ENCODE measurements at places on chromosomes 11 and 22. TPM values are rescaled to one million over a fixed set of nuclear protein-coding genes. Genes with fewer than 3 reads are reported as not detected.

Gene SCGB1C1
- not detected for total RNA-seq

Gene SCUBE1
- 3.5 TPM for total RNA-seq

Gene NXPE4
- 0.53 TPM for total RNA-seq

Gene CYTH4
- total RNA-seq = 13.5 TPM

Gene MRPL16
- total RNA-seq = 25.9 TPM

DNA sequence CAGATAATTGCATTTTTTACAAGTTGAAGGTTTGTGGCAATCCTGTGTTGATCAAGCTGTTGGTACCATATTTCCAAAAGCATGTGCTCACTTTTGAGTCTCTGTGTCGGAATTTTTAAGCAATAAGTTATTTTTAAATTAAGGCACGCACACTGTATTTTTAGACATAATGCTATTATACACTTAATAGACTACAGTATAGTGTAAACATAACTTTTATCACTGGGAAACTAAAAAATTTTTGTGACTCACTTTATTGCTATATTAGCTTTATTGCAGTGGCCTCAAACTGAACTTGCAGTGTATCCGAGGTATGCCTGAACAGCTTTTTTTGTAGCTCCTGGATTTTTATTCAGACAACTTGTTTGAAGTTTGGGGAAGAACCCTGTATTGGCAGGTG, 31.3 kb upstream of the RRM1 start:
- no peak for DNase-seq

- no peak for DNase-seq
These were observed 17.9 kb downstream of the TUB start for GRCh38 chr11:8098879-8099278.

DNA sequence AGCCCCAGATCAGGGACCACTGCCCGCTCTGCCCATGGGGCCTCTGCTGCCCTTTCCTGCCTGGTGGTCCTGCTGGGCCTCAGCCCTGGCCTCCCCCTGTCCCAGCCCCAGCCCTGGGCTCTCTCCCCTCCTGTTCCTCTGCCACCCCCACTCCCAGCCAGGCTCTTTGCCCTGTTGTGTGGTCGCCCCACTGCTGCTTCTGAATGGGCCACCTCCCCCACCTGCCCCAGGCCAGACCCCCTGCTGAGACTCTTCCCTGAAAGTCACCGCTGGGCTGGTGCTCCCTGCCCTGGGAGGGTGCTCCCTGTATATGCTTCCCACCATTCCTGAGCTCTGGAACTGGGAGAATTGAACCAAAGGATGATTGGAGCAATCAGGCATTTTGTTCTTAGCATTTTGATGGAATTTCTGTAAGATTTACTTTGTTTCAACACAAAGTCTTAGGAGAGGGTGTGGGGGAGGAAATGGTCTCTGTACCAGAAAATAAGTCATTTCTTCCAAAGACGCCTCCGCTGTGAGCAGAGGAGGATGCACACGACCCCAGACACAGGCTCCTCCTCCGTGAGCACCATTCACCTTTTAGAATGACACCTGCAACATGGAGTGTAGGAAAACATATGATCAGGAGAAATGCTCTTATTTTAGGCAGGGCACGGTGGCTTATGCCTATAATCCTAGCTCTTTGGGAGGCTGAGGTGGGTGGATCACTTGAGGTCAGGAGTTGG, 5.2 kb downstream of the APOBEC3B start:
- DNase-seq = no peak

- peak; percentile 43 for DNase-seq
These were observed 14.2 kb upstream of the APOA1 start for GRCh38 chr11:116851626-116852025.

- no peak for DNase-seq
These were observed 227.0 kb downstream of the GRIK4 start for GRCh38 chr11:120738516-120739046.

DNA sequence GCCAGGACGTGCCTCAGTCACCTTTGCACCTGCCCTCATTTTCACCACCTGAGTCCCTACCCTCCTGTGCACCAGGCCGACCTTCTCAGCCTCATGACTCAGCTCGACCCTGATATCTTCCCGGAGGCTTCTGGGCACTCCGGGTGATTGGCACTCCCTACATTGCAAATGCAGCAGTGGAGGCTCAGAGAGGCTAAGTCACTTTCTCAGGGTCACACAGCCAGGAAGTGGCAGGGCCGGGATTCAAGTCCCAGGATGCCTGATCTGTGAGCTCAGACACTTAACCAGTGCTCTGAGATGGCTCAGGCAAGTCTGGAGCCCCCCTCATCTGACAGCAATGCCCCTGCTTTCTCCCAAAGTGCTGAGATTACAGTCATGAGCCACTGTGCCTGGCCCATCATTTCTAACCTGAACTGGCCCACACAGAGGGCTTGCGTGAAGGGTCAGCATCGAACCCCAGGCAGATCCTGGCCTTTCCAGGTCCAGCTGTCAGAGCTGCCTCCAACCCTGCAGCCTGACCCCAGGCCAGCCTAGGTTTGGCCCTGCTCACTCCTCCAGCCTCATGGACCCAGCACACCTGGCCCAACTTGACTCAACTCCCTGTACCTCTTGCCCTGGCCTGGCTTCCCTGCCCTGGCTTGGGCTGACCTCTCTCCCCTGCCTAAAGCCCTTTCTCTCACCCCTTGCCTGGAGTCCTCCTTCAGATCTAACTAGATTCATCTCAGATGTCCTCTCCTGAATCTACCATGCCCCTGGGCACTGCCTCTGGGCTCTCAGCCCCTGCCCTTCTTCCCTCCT, 40.7 kb upstream of the RTL6 start:
- no peak for DNase-seq

GRCh38 chr11:18791207-18791968, at the start of gene PTPN5:
Gene PTPN5 (minus strand): TSS chr11:18791798. CDS start chr11:18771958, 19,840 bp downstream.
- DNase-seq = no peak

Data from Peyer's patch (tissue), 4 donors.